Fibroblast of villous mesenchyme (primary cell): ENCODE measurements at places on chromosomes 5 and 9. TPM values are rescaled to one million over a fixed set of nuclear protein-coding genes. Genes with fewer than 3 reads are reported as not detected.

GRCh38 chr5:61280761-61281427 is 51.2 kb upstream of the ZSWIM6 start:
- DNase-seq: no peak

DNA sequence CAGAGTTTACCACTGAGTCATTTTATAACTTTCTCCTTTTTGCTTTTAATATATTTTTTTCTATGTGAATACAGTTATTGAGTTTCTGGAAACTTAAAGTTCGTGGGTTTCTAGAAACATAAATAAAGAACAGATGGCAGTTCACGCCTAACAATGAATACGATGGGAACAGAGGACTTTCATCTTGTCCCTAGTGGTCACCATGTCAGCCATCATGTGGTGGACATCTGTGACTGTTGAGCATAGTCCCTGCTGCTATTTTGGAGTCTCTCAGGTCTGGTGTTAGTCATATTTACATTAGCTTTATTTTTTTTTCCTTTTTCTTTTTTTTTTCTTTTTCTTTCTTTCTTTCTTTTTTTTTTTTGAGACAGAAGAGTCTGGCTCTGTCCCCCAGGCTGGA is 85.3 kb downstream of the XRCC4 start:
- DNase-seq: no peak

The DBH gene
- not detected in 2 replicates for total RNA-seq

- peak; percentile 20 for DNase-seq
These were observed 25.3 kb upstream of the PPP1R2B start for GRCh38 chr5:156824800-156825199.

The CDH18 gene
- total RNA-seq: under 0.01 and 0.43 TPM in 2 replicates

The GLRA1 gene
- total RNA-seq: not detected in 2 replicates

GRCh38 chr9:31799953-31800609 is 584.4 kb upstream of the ACO1 start:
- peak; percentile 47 for DNase-seq

The ITGA2 gene
- total RNA-seq: 16.4 and 35.0 TPM in 2 replicates

GRCh38 chr9:128635266-128636023 is 21.2 kb downstream of the DYNC2I2 start:
- peak; percentile 93 for DNase-seq

DNA sequence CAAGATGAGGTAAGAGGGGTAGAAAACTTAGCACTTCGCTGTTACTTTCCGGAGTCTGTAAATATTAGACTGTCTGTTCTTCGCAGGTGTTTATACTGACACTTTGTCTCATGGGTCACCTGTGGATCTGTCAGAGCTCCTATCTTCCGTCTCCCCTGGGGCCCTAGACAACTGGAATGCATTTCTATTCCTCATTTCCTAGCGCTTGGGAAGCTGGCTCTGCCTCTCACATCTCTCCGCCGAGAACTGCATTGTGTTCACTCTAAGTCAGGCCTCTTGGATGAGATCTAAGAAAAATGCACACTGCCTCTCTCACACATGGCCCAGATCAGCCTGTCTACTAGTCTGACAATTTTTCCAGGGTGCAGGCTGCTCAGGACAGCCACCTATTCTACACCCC is 39.5 kb downstream of the PCA3 start:
- DNase-seq: no peak

GRCh38 chr5:110752953-110753352 is 14.1 kb downstream of the SLC25A46 start:
- no peak for DNase-seq

The ADRA1B gene
- under 0.01 and 0.43 TPM in 2 replicates for total RNA-seq

DNA sequence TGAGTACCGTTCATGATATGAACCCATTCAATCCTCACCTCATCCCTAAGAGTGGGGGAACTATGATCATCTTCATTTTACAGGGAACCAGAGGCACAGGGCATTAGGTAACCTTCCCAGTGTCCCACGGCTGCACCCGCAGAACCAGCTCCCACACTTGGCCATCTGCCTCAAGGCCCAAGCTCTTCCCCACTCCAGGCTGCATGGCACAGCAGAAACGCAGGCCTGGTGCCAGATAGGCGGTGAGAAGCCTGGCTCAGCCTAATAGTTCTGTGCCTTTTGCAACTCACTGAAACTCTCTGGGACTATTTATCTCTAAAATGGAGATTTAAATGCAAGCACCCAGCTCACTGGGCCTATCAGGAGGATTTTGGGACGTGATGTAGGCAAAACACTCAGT is 90.8 kb upstream of the ZNF618 start:
- DNase-seq: no peak

DNA sequence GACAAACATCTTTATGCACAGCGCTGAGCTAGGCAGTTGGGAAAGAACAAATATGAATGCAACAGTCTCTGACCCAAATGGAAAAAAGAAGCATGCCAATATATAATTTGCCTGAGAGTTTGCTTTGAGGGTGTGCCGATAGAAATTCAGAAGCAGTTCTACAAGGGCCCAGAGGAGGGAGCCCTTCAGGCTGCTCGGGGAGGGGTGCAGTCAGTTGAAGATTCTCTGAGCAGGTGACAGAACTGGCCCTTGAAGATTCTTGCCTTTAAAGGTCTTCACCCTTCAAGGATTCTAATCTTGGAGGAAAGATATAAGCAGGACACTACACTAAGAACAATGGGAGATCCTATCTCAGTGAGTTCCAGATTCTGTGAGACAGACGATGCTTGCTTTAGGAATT is 3.7 kb upstream of the PAPPA start:
- DNase-seq: peak; percentile 36

The ELAVL2 gene
- not detected in 2 replicates for total RNA-seq

The ARHGEF37 gene
- total RNA-seq: 0.43 and 0.64 TPM in 2 replicates

DNA sequence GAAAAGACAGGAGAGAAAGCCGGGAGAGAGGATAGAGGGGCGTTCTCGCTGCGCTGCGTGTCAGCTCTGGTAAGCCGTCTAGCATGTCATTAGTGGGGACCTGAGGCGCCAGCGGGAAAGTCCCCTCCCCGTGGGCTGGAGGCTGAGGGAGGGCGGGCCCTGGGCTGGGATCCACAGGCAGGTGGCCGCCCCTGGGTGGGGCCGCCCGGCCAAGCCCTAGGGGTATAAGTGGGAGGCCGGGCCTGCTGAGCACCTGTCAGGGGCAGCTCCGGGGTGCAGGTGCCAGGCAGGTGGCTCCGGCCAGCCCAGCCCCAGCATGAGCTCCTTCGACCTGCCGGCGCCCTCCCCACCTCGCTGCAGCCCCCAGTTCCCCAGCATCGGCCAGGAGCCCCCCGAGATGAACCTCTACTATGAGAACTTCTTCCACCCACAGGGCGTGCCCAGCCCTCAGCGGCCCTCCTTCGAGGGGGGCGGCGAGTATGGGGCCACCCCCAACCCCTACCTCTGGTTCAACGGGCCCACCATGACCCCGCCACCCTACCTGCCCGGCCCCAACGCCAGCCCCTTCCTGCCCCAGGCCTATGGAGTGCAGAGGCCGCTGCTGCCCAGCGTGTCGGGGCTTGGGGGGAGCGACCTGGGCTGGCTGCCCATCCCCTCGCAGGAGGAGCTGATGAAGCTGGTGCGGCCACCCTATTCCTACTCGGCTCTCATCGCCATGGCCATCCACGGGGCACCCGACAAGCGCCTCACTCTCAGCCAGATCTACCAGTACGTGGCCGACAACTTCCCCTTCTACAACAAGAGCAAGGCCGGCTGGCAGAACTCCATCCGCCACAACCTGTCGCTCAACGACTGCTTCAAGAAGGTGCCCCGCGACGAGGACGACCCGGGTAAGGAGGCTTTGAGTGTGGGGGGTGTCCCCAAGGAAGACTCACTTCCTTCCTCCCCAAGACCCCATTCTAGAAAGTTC is at the start of gene FOXI1:
TSS of gene FOXI1 (plus strand) at position 256 of the 970 bp plus-strand sequence. CDS start at position 317, 61 bp downstream.
- no peak for DNase-seq

DNA sequence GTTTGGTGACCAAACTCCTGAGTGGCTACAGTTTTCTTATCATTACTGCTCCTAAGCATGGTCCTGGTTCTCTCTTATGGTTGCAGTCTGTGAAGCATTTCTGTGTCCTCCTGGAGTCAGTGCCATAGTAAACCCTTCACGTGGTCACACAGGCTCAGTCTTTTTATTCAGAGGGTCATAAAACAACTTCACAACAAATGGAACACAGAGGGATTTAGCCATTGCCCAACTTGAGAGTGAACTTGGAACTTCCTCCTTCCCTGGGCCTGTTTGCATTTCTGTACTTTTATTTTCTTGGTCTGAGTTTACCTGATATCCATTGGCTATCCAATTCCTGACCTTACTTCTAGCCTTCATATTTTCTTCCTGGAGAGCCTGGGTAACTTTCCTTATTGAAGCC is 144.9 kb downstream of the CCDC192 start:
- DNase-seq: no peak

DNA sequence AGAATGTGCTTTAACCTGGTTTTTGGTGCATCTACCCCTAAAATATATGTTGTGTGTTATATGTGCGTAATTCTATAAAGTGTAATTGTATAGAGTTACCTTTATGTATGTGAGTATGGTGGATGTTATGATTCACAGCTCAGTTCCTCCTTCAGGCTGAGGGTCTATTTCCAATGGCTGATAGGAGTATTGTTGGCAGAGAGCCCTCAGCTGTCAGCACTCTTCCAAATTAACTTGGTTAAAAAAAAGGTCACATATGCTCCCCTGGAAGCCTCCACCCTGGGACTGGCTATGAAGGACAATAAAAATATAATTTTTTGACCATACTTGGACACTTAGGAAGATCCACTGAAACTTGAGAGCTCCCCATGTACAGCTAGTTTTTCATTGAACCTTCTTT is 250.4 kb upstream of the CDH12 start:
- no peak for DNase-seq

DNA sequence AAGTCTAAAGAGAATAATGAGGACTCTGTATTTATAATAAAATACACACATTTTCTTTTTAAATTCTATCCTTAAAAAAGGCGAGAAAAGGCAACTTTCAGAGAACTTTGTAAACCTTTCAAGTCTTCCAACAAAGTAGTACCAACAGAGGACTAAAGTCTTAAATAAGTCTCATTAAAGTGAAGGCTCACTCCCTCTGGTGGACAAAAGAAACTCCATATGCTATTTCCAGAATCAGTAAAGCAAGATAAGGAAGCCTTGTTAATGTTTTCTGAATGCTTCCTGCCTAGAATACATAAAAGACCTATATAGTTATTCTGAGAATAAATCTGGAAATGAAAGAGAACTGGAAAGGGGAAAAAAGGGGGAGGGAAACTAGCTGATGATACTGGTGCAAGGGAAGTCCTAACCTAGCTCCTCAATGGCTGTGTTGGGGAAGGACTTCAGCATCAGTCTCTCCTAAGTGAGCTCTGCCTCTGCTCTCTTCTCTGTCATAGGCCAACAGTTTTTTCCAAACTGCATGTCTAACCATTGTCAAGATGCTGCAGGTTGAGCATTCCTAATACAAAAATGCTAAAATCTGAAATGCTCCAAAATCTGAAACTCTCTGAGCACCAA is 7.2 kb downstream of the HMGCS1 start:
- DNase-seq: peak; percentile 83

DNA sequence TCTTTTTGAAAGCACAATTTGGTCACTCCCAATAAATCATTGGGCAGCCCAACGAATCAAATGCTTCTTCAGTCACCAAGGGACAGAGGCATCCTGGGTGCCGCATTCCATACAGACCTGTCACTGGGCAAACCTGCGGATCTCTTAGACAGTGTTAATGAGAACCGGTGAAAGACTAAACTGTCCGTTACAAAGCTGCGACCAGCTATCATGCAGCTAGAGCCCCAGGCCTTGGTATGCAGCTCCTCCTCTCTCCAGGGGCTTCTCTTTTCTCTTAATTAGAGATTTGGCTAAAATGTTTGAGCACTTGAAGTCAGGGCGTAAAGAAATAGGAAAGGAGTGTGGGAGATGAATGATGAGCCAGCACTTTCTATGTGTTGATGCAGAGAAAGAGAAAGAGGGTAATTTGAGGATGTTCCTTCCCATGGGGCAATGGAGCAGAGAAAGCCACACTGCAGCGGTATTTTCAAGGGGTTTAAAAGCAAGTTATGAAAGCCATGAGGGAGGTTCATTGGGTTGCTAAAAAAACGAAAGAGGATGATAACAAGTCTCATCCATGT is 175.3 kb downstream of the RFK start:
- no peak for DNase-seq

- no peak for DNase-seq
These were observed 491.1 kb downstream of the CCDC171 start for GRCh38 chr9:16043756-16044578.

GRCh38 chr5:88718736-88719135 is 164.2 kb downstream of the MEF2C start:
- no peak for DNase-seq

The AFAP1L1 gene
- total RNA-seq: 10.8 and 11.9 TPM in 2 replicates

The SPATA31D1 gene
- not detected in 2 replicates for total RNA-seq

- peak; percentile 58 for DNase-seq
These were observed 247.1 kb upstream of the ANKRD55 start for GRCh38 chr5:56480078-56480704.

The TMEM252 gene
- total RNA-seq: not detected in 2 replicates

DNA sequence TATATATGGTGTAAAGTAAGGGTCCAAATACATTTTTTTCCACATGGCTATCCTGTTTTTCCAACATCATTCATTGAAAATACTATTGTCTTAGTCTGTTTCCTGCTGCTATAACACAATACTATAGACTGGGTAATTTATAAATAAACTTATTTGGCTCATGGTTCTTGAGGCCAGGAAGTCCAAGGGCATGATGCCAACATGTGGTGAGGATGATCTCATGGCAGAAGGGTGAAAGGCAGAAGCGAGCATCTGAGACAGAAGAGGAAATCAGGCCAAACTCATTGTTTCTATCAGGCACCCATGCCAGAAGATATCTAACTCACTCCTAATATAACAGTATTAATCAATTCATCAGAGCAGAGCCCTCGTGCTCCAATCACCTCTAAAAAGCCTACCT is 42.6 kb downstream of the ANKRD55 start:
- DNase-seq: peak; percentile 43

DNA sequence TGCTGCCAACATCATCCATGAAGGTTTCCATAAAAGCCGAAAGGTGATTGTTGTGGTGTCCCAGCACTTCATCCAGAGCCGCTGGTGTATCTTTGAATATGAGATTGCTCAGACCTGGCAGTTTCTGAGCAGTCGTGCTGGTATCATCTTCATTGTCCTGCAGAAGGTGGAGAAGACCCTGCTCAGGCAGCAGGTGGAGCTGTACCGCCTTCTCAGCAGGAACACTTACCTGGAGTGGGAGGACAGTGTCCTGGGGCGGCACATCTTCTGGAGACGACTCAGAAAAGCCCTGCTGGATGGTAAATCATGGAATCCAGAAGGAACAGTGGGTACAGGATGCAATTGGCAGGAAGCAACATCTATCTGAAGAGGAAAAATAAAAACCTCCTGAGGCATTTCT is 10.1 kb downstream of the TLR4 start:
- no peak for DNase-seq

GRCh38 chr5:125750861-125751186 is 672.4 kb upstream of the GRAMD2B start:
- no peak for DNase-seq

GRCh38 chr5:122997294-122997693 is 39.2 kb downstream of the PPIC start:
- DNase-seq: no peak

GRCh38 chr5:157271740-157272271 is 5.9 kb downstream of the CYFIP2 start:
- no peak for DNase-seq

DNA sequence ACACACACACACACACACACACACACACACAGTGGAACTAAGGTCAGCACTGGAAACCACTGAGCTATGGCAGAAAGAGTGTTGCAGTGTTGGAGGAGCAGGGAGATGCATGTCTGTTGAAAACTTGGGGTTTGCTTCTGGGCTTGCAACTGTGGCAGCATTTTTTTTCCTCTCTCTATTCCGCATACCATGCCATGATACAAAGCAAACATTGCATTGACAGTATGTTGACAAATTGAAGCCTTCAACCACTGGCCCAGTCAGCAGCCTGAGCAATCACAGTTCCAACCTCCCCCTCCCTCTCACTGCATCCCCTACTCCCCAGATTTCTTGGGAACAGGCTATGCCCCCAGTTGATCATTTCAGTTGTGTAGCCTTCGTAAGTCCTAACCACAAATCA is 478.1 kb upstream of the WWC1 start:
- DNase-seq: no peak

The ADAMTS13 gene
- total RNA-seq: 1.3 TPM in 2 replicates
